CD4-positive, alpha-beta T cell treated with Interleukin-10 for 1 hour (primary cell): ENCODE measurements at places on chromosomes 6 and 20.

DNA sequence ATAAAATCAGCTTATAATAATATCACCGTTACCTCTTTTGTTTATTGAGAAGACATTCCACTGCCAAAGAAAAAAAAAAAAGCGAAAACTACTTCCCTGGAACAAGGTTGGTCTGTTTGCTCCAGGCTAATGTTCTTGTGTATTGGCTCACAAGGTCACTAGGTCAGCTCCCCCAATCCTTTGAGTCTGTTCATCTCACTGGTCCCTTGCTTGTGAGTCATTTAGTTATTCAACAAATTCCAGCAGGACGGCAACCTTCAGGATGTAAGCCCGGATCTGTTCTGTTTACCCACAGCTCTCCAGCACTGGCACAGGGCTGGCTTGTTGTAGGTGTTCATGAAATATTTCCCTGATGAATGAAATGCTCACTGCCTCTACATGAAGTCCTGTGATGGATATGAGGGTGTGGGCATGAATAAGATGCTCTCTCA lies 3.3 kb downstream of the ARHGAP40 start:
- DNase-seq, result no peak

DNA sequence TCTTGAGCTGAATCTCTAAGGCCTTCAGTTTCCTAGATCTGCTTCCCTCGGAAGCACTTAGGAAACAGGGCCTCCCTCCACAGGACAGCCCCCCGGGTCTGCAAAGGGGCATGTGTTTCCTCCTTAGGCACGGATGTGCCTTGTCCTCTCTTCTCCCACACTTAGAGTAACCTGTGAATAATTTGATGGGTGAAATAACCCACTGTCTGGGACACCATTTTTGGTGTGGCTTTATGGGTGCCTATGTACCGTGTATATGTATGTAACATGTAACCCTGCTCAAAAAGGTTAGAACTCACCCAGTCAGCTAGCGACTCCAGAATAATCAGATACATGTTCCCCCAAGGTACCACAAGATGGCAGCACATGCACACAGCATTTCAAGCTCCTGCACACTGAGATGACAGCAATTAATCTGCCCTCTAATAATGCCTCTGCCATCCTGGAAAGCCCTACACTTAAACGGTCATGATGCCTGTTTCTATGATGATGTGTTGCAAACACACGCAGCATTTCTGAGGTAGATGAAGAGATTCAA lies 212.0 kb upstream of the PROKR2 start:
- DNase-seq, result peak; percentile 84

GRCh38 chr6:147986846-147987245 lies 355.8 kb upstream of the SASH1 start:
- no peak for DNase-seq

GRCh38 chr6:113188962-113189361 lies 668.2 kb upstream of the MARCKS start:
- DNase-seq, result no peak

DNA sequence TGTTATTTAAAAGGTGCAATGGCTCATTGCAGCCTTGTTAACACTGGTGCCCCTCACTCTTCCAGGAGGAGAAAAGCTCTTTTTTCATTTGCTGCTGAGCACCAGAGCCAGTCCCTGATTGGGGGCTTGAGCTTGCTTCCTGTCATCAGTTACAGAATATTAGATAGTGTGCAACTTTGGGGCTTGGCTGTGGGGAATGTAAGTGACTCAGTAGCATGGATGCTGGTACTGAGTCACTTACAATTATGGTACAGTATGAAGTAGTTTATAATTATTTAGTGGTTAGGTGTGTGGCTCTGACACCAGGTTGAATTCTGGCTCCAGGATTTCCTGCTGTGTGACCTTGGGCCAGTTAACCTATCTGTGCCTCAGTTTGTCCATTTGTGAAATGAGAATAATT lies 37.6 kb downstream of the ANKS1A start:
- no peak for DNase-seq

GRCh38 chr6:76518443-76518842 lies 446.0 kb upstream of the IMPG1 start:
- DNase-seq, result no peak

DNA sequence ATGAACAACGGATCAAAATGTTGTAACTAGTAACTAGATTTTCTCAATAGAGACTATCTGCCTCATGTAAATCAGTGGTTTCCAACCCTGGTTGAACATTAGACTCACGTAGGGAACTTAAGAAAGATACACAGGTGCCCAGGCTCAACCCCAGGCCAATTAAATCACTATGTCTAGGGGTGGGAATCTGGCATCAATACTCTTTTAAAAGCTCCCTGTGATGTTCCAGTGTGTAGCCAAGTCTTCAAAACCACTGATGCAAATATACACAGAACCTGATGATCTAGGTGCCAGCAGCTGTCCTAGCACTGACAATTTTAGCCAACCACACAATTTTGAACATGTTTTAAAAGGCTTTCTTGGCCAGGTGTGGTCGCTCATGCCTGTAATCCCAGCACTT lies 128.7 kb downstream of the TBC1D32 start:
- no peak for DNase-seq

- no peak for DNase-seq
Observed at GRCh38 chr6:45462190-45463134, 84.7 kb upstream of the SUPT3H start.

- peak; percentile 28 for DNase-seq
Observed at GRCh38 chr20:63819224-63819921, 11.7 kb downstream of the ZBTB46 start.

- DNase-seq, result no peak
Observed at GRCh38 chr6:168971549-168971948, 282.1 kb downstream of the THBS2 start.

DNA sequence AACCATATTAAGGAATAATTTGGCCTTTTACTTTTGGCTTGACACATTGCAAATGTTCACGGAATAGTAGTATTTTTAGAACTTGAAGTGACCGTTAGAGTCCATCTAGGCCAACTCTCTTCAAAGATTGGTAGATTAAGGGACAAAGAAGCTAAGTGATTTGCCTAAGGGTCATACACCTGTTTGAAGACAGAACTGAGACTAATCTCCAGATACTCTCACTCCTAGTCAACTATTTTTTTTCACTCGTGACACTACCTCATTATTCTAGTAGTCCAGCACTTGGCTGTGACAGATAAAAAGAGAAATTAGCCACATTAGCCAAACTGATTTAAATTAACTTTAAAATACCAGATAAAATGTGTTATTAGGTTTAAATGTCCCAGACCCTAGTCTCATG lies 10.6 kb downstream of the ACSS2 start:
- no peak for DNase-seq

- peak; percentile 45 for DNase-seq
Observed at GRCh38 chr6:72616406-72617015, 5.4 kb upstream of the KCNQ5 start.

DNA sequence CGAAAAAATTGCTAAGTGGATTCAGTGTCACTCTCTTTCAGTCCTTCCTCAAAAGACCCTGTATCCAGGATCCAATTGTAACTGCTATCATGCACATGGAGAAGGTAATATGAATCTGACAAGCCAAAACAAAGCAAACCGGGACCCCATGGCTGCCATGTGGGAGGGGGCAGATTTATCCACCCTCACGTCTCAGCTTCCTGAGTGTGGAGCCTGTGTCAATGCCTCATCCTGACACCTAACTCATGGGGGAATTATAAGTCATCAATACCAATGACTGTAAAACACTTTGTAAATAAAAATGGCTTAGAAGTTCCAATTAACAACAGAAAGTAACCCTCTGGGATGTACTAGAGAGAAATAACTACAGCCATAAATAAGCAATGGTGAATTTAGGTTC lies 174.1 kb upstream of the MCHR2 start:
- no peak for DNase-seq

DNA sequence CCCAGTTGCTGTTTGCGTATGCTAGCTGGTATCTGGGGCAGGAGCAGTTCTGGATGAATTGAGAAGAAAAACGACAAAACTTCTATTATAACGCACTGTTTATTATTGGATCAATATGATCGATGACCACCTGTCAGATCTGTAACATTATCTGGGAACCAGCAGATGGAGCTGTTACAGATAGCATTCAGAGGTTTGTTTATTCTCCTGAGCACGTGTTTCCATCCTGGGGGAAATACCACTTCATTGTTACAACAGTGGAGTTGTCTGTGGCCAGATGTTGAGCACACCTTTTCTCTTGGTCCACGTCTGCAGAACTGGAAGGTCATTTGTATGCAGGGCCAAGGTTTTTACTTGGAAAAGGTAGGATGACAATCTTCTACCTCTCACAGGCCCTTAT lies 16.0 kb upstream of the NKX2-2 start:
- peak; percentile 37 for DNase-seq
